ENCODE measurements at places on chromosomes 2 and 18.
A peak's percentile ranks its signal among the peaks of the same experiment; 100 is the strongest.

DNA sequence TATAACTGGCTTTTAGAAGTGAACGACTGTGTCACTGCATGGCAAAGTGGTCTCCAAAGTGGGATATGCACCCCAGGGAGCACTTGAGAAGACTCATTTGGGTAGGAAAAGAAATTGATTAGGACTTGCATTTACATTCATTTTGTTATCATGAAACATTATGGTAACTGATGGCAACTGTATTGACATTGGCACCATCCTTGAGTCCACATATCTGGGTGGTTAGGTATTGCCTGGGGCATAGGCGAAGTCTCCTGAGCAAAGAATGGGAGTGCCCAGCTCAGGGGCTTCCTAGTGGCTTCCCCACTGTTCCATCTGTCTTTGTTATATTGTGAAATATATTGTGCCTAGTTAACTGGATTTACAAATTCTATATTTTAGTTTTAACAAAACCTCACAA lies 29.2 kb downstream of the SPATS2L start:
- DNase-seq = no peak

DNA sequence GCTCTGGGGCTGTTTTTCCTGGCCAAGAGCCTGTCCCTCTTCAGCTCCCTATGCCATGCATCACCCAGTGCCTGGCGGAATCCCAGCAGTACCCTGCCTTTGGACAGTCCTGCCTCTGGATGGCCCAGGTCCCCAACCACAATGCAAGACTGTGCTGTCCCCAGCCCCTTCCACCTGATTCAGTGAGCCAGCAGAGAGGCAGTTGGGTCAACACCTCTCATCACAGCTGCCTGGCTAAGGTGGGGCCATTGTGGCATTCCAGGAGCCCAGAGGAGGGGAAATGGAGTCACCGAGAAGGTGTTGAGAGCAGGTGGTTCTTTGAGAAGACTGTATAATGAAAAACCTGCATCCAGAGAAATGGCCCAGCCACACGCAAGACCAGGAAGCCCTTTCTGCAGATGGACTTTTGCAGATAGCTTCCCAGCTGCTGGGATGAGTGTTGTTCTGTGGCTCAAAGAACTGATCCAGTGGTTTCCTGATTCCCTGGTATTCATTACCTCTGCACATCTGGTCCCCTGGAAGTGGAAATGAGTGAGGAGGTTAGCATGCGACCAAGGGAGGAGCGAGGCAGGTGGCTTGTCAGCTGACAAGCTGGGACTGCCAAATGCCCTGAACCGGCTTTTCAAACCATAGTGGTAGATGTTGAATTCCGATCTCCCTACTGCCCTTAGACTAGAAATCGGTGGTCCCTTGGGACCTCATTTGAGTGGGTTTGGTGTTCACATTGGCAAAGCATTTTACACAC lies 1.7 kb upstream of the ASPRV1 start:
- no peak for DNase-seq

GRCh38 chr2:63789338-63790020 lies 52.2 kb upstream of the UGP2 start:
- DNase-seq = no peak

DNA sequence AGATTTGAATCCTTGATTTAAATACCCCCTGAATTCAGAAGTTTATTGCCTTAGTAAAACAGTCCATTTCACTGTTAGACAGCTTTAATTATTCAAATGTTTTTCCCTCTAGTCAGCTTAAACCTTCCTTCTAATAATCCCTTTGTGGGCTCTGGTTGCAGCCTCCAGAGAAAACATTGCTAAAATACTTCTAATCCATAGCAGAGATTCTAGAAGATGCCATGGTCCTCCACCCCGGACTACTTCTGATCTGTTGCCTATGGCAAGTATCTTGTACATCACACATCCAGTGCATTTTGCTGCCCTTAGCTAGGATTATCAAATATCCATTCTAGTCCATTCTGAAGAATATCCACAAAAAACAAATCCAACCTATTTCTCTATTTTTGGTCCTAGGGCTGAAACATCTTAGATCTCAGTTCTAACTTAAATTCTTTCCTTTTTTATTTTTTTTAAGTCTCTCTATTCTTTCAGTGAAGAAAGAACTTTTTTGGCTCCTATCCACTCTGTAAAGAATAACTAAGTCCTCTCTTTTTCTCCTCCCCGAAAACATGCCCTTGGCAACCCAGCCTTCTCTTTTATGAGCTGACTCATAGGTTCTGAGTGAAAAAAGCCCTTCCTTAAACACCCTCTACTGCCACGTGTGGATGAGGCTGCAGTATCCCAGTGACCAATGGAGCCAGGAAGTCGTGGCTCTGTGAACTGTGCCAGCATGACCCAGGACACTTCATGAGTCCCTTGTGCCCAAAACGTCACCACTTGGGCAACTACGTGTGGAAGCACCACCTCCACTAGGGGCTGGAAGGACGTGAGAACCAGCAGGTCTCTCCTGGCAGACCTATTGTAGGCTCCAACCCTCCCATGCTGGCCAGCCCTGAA lies 349.8 kb downstream of the TNS1 start:
- peak; percentile 77 for DNase-seq

GRCh38 chr18:21864386-21864785 lies 123.8 kb downstream of the MIB1 start:
- no peak for DNase-seq

DNA sequence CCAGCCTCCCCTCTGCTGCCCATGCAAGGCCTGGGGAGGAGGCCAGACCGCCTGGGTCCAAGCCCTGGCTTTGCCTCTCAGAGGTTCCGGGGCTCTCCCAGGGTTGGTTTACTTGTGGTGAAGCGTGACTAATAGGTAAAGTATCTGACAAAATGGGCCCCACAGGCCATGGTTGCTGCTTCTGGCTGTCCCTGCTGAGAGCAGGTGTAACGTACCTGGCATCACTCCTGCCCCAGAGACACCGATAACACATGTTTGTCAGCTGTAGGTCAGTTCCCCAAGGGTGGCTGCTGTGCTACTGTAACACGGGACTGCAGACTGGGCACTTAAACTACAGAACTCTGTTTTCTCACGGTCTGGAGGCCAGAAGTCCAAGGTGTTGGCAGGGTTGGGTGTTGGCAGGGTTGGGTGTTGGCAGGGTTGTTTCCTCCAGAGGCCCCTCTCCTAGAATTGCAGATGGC lies 34.1 kb downstream of the ODC1 start:
- DNase-seq = no peak

DNA sequence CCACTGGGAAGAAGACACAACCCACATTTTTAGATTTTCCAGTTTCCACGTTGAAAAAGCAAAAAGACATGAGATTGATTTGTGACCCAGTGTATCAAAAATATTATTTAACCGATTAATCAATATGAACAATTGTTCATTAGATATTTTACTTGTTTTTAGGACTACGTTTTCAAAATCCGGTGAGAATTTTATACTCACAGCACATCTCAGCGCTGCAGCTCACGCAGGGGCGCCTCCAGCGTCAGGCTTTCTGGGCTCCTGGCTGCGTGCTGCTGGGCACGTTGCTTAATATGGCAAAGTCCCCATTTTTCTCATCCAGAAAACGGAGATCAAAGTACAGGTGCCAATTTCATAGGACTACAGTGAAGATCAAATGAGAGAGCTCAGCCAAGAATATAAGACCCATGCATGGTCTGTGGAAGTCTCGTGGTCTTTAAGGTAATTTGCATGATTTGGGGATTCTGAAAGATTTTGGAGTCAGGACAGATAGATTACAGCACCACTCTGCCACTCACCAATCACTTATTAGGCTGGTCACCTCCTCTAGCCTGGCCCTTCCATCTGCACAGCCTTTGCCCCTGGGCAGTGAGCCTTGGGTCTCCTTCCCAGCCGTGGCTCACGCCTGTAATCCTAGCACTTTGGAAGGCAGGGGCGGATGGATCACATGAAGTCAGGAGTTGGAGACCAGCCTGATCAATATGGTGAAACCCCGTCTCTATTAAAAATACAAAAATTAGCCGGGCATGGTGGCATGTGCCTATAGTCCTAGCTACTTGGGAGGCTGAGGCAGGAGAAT lies 36.2 kb downstream of the PTPN18 start:
- no peak for DNase-seq

DNA sequence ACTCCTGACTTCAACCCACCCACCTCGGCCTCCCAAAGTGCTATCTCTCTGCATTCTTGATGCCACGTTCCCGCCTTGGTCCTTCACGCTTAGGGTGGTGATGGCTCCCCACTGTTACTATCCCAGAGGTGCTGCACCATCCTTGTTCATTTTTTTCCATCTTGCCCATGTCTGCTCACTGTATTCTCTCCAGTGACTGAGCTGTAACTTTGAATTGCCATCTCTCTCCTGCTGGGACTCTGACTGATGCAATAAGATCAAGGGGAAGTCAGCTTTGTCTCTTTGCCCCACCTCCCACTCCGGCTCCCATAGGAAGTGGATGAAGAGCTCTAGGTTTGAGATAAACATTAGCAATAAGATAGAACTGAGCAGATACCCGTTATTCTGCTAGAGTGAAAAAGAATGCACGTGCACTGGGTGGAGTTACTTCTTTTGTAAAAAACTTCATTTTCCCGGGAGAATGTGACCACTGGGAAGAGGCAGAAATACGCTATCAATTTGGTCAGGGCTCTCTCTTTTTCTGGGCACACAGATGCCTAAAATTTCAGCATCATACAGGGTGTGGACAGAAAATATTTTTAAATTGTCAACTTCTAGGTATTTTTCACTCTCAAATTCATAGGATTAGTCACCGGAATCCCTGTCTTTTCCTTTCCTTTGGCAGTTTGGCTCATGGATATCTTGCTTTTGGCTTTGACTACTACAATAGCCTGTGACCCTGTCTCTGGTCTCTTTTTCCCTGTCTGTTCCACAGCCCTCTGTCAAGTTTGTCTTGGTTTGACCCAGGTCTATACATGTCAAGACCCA lies 105.4 kb downstream of the POLR1A start:
- DNase-seq = no peak

DNA sequence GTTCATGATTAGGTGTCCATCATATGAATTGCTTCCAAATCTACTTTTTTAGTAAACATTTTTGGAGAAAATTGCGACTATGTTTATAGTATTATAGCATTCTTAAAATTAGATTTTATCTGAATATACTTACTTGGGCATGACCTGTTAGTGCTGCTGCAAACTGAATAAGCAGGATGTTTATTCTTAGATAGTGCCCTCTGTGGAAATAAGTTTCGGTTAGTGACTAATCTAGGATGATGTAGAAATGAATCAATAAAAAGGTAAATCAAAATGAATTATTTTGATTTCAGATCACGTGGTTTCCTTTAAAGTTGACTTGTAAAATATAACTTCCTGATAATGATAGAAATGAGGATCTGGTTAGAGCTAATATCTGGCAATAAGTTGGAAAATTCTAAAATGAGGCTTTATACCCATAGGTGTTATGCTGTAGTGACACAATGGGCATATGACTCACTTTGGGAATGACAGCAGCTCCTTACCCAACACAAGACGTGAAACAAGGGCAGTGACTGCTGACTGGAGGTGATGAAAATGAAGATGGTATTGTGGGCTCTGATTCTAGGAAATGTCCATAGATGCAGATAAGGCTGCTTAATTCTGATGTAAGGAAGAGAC lies 165.8 kb upstream of the TCF4 start:
- DNase-seq = peak; percentile 15

DNA sequence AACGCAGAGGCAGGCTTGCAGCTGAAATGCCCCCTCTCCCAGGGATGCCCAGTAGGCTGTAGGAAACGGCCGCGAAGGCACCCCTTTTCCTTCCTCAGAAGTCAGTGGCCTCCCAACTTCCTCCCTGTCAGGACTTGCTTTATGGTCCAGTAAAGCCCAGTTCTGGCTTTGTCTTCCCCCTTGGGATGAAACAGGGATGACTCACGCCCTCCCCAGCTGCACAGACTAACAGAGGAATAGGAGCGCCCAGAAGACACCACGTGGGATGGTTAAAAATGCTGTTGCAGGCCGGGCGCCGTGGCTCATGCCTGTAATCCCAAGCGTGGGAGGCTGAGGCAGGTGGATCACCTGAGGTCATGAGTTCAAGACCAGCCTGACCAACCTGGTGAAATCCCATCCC lies 6.9 kb downstream of the CREG2 start:
- peak; percentile 76 for DNase-seq

- no peak for DNase-seq
Observed at GRCh38 chr18:11309172-11309571, 159.8 kb upstream of the PIEZO2 start.

DNA sequence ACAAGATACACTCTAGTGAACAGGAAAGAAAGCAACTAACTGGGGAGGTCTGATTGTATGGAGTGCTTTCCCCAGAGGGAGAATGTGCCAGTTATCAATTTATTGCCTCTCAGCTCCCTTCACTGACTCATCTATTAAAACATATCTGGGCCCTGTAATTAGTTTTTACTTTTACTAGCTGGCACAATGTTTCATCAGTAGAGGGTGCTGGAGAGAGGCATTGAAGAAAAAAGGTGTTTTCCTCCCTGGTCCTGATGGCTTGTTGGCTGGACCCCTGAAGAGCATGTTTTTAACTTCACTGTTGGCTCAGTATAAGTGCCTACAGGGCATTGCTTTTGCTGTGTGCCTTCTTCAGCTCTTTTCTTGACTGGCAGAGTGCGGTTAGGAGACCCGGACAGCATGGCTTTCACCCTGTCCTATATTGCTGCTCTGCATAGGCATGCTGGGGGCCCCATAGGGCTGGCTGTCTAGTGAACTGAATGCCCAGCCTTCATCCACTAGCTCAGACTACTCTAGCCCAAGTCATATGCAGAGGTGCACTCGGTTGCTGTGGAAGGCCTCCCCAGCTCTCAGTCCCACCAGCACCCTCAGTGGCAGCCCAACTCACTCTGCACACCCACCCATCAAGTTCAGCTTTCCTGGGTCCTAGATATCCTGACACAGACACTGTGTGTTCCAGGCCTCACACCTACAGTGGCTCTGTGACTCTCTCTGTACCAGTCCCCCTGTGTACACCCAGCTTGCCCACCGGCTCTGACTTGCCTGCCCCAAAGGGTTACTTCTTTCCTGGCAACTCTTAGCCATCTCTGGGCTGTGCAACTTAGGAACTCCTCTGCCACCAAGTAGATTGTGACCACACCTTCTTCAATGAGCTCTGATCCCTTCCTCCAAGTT lies 62.3 kb upstream of the ACYP2 start:
- DNase-seq = no peak

GRCh38 chr2:199019898-199020507 lies 437.7 kb downstream of the SATB2 start:
- peak; percentile 7 for DNase-seq

DNA sequence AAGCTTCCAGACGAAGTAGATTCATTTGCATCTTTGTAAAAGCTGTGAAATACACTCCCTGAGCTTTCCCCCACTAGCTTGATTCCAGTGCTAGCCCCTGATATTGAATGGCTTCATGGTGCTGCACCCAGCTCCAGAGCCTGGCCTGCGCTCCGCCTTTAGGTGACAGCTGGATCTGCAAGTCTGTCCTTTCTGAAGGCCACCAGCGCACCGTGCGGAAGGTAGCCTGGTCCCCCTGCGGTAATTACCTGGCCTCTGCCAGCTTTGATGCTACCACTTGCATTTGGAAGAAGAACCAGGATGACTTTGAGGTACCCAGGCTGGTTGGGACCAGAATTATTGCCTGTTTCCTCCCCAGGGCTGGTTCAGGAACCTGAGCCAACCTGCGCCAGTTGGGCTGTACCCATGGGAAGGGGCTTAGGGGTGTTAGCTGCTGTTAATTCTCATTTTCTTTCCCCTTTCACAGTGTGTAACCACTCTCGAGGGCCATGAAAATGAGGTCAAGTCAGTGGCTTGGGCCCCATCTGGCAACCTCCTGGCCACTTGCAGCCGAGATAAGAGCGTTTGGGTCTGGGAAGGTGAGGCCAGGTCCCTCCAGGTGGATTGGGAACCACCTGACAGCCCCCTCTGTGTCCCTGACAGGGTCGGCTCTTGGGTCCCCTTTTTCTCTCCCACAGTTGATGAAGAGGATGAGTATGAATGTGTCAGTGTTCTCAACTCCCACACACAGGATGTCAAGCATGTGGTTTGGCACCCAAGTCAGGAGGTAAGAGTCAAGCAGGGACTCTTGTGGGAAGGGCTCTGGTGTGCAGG lies 1.3 kb downstream of the CIAO1 start:
- DNase-seq = peak; percentile 62

- DNase-seq = no peak
Observed at GRCh38 chr2:611519-611918, 65.7 kb downstream of the TMEM18 start.

All from HTR-8/SVneo (cell line).